Activated T-cell treated with anti-CD3 and anti-CD28 coated beads, Interleukin-2, amount 50 U/mL, for 48 hours (primary cell): ENCODE measurements at places on chromosomes 7 and 10.

GRCh38 chr7:75055830-75056772 is 17.5 kb downstream of the RCC1L start:
- no peak for DNase-seq

DNA sequence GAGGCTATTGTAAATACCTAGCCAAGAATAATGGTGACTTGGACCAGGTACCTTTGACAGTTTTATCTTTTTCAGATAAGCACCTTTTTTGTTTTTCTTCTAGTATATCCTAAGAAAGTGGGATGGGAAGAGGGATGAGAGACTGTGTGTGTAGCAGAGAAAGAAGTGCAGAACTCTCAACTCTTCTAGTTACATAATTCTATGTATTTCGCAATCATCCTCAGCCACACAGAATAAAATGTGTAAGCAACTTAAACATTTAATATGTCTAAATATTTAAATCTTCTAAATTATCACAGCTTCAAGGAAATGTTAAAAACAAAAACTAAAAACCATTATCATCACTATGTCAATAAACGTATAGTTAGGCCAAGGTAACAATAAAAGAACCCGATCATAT is 42.6 kb upstream of the GSAP start:
- no peak for DNase-seq

DNA sequence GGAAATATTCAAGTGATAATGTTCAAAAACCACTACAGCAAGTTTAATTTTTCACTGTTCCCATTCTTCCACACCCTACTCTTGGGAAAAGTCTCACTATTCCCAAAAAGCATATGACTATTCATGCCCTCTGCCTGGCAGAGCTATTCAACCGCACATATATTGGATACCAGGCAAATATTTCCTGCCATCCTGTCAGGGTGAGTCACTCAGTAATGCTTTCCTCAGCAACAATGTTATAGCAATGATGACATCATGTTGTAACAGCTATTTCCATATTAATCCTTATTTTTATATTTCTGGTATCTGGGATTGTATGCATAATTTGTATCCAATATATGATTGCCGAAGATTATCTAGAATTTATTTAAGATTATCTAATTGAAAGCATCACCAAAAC is 114.0 kb upstream of the PLXDC2 start:
- DNase-seq = no peak

- no peak for DNase-seq
These were observed 108.8 kb downstream of the ABCA13 start for GRCh38 chr7:48280100-48280499.

DNA sequence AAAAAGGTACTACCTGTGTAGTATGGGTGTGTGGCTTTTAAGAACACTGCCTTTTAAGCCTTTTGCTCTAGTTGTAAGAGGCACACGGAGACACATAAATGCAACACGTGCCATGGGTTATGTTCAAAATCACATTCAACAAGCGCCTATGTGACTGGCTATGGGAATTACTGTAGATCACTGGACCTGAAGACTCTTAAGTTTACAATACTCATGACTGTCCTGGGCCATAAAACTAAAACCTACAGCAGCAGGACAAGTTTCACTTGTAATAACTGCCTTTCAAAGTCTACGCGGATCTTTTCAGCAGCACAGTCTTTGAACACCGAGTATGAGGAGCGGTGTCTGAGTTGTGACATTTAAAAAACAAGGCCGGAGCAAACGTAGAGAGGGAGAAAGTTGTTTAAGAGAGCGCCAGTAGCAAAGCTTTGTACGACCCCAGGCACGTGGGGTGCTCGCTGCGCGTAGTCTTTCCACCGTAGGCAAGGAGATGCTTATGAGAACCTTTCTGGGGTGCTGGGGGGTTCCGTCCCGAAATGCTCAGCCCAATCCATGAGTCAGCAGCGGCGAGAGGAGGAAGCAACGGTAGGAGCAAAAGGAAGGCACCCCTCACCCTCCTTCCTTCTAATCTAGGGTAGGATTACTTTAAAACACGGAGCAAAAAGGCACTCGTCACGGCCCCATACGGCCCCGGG is 662 bp downstream of the DNAJC2 start:
- DNase-seq = peak; percentile 60

DNA sequence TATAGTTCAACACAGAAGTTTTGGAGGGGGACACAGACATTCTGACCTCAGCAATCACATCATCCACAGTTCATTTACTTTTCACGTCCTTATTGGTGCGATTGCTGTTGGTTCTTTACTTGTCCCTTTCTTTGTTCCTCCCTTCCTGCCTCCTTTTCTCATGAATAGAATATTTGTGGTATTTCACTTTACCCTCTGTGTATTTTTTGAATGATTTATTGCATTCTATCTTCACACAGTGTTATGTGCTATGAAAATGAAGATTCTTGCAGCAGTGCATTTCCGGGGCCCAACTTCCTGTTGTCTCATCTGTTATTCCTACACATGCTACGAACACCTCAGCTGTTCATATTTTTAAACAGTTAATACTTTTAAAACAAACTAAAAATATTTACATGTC is 179.6 kb downstream of the ZMYND11 start:
- DNase-seq = no peak

GRCh38 chr7:135522509-135522908 is 12.6 kb upstream of the CNOT4 start:
- DNase-seq = no peak

GRCh38 chr7:123994449-123994848 is 38.4 kb downstream of the TMEM229A start:
- no peak for DNase-seq

DNA sequence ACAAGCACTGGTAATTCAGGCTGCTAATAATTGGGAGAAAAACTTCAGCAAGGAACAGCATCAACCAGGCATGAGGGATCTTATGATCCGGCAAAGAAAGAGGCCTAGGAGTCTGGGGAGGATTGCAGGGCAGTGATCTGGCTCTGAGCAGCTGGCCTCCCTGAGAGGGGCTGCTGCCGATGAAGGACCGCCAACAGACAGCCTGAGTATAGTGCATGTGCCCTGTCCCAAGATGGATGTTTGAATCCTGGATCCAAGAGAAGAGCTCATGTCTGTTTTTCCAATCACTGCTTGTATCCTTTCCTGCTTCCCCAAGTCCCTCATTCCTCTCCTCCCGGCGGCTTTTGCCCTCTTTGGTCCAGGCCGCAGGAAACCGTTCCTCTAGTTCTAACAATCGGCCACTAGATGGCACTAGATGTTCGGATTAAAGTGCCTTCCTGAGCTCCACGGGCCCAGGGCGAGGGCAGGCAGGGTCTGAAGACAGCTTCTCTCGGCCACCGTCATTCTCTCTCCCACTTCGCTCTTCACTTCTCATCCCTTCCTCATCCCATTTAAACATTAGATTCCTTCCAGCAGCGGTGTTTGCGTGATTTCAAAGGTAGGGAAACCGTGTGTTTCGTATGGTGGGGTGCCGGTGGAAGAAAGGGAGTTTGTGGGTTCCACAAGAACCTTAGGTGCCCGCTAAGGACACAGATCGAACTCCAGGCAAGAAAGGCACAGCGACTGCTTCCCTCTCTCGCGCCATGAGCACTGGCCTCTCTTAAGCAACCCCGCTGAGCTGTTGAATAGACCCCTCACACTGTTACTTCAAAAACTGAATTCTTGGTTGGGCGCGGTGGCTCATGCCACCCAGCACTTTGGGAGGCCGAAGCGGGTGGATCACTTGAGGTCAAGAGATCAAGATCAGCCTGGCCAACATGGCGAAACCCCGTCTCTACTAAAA is 82.4 kb downstream of the ADCYAP1R1 start:
- DNase-seq = peak; percentile 56

- DNase-seq = no peak
These were observed 735.5 kb upstream of the AUTS2 start for GRCh38 chr7:68862736-68863135.

- no peak for DNase-seq
These were observed 292.5 kb upstream of the FZD8 start for GRCh38 chr10:35934642-35934995.

DNA sequence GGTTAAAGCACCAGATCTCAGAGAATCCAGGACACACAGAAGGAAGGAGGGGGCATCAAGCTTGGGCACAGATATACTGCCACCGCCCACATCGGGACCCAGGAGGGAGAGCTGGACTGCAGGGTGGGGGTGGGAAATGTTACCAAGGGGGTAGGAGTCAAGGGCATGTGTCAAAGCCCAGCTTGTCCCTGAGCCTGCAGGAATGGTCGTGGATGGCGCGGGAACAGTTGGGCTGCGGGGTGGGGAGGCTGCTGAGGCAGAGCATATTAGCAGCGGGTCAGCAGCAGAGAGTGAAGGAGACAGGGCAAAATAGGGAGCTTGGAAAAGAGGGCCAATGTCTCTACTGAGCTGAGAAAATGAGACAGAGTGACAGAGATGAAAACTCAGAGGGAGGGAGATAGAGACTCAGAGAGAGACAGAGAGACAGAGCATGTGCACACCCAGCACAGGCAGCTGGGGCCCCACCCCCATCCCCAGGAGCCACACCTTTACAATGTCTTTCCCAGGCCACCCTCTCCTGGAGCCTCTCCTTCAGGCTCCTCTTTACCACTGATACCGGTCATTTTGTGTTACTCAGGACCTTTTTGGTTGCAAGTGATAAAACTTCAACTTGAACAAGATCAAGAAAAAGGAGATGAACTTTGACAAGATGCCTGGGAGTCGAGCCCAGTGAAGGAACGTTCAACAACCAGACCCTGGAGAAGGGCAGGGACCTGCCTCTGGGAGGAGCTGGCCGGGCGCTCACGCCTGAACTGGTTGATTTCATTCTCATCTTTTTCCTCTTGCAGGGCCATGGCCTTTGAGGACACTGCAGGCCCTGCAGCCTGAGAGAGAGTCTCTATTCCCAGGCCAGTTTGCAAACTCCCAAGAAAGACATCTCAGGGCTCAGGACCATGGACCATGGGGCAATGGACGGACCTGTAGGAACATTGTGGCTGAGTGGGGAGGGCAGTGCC is 50.0 kb downstream of the AOC1 start:
- no peak for DNase-seq

- no peak for DNase-seq
These were observed 164.0 kb downstream of the NPSR1 start for GRCh38 chr7:34821932-34822558.

GRCh38 chr10:7786430-7786829 is 1.4 kb downstream of the KIN start:
- no peak for DNase-seq

- no peak for DNase-seq
These were observed 577 bp upstream of the DDX21 start for GRCh38 chr10:68955355-68955831.

GRCh38 chr7:39810204-39810642 is 139.8 kb upstream of the CDK13 start:
- DNase-seq = no peak

DNA sequence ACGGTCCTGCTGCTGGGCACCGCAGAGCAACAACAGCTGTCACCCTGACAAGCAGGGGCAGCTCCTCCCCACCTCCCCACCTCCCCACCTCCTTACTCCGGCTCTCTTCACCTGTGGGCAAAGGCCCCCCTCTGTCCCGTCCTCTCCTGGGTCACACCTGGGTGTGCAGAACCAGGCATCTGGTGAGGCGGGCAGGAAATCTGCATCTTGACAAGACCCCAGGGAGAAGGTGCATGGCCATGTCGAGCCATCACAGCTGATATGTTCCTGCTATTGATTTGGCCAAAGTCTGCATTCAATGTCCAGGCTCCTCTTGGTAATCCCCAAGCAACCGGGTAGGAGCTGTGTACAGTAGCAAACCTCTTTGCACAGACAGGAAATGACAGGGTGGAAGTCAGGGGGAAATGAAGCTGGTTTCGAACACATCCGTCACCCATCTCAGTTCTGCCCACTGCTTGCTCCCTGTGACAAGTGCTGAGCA is 554.2 kb downstream of the DNAJB6 start:
- DNase-seq = no peak

- DNase-seq = no peak
These were observed 568 bp downstream of the PRSS2 start for GRCh38 chr7:142771353-142771723.

DNA sequence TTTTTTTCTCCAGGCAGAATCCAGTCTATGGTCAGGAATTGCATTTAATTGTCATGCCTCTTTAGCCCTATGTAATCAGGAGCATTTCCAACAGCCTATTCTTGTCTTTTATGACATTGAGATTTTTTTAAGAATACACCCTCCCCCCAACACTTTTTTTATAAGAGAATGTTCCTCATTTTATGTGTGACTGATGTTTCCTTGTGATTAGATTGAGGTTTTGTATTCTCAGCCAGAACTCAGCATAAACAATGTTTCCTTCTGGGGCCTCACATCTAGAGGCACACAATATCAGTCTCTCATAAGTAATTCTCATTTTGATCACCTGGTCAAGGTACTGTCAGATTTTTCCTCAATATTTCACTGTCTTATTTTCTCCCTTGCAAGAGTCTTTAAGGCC is 193.4 kb upstream of the PDE1C start:
- DNase-seq = no peak

- no peak for DNase-seq
These were observed 78.0 kb downstream of the WDR37 start for GRCh38 chr10:1134156-1134555.

- no peak for DNase-seq
These were observed 76.5 kb upstream of the GRID1 start for GRCh38 chr10:86443069-86443468.

DNA sequence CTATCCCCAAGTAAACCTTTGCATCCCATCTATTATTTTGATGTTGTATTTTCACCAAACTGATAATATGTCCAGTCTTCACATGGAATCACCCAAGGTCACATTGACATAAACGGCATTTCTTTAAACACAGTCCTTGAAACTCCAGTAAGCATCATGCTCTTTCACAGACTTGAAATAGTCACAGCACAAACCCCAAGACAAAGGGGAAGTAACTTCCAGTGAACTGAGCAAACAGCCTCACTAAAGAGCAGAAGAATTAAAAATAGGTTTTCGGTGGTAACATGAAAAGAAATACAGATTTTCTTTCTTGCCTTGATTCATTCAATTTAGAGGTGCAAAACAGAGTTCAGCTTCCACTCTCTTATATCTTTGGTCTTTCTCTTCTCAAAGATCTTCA is 253.7 kb downstream of the SFMBT2 start:
- DNase-seq = no peak

DNA sequence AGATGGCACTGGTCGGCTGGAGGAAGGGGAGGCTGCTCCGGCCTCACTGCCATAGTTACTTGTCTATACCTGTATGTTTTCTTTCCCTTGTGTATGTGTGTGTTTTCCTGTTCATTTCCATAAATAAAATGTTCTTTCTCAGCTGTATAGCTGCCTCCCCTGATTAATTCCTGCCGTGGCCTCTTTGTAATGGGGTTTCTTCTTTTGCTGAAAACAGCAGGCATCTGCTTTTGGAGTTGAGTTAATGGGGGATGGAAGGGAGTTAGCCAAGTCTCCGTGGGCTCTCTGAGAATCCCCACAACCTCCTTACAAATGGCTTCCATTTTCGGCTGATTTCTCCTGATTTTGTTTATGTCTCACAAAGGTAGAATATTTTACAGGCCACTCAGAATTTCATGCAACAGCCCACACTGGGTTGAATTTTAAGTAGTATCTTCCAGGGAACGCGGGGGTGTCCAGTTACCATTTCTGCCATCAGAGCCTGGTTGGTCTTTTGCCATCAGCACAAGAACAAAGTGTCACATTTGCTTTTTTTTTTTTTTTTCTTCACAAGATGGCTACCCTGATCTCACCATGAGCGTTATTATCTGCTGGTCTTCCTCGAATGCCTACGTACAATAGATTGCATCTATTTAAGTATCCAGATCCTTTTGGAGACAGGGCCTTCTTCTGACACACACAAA is 88.1 kb upstream of the NRP1 start:
- DNase-seq = no peak
